Foreskin fibroblast (primary cell): ENCODE measurements at places on chromosomes 11 and 22.
A peak's percentile ranks its signal among the peaks of the same experiment; 100 is the strongest.

DNA sequence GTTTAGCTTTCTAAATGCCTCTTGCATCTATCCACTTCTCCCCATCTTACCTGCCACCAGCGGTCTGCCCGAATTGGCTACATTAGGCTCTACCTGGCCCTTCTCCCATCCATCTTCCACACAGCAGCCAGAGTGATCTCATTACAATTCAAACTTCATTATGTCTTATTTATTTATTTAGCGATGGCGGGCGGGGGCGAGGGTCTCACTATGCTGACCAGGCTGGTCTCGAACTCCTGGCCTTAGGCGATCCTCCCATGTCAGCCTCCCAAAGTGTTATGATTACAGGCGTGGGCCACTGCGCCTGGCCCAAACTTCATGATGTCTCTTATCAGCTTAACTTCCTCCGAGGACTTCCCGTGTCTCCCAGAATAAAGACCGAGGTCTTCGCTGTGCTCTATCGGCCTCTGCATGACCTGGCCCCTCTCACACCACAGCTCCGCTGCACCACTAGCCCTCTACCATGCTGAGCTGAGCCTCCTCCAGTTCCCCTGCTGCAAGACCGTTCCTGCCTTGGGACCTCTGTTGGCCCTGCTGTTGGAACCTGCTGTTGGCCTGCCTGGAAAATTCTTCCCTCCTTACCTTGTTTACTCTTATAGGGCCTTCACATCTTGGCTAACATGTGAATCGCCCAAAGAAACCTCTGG is 870 bp upstream of the CTTN start:
- peak; percentile 47 for DNase-seq

GRCh38 chr11:2121227-2122130 is 17.7 kb downstream of the IGF2 start:
- DNase-seq: no peak

GRCh38 chr11:45319077-45319476 is 32.9 kb upstream of the SYT13 start:
- no peak for DNase-seq

DNA sequence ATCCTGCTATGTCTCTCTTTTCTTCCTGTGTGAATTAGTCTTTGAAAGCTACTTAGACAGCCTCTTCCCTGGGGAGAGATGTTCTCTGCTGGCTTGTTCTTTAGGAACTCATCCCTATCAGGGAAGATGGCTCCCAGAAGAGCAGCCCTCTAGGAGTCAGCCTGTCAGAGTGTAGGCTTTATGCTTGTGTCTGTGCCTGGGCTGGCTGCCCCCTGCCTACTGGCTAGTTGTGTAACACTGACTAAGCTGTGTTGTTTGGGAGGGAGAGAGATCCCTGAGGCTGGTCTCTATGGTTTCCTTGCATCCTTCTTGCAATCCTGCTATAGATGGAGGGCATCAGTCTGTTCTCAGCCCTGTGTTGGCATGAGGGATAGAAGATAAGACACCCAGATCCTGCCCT is 112.2 kb downstream of the STIM1 start:
- DNase-seq: no peak

DNA sequence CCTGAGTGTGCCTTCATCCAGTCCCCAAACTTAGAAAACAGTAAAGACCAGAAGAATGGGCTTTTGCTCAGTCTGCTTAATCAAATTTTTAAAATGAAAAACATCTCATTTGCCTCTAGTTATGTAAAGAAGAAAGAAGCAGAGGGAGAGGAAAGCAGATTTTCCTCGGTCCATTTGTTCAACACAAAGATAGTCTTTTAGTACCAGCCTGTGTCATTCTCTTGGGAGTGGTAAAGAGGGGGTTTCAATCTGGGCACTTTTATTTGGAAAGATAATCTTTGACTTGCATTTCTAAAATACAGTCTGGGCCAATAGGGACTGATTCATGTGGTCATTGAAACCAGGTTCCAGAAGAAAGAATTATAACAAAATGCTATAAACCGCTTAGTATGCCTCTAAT is 29.5 kb downstream of the KREMEN1 start:
- DNase-seq: no peak

GRCh38 chr11:115963156-115963555 is 458.9 kb upstream of the CADM1 start:
- DNase-seq: no peak

DNA sequence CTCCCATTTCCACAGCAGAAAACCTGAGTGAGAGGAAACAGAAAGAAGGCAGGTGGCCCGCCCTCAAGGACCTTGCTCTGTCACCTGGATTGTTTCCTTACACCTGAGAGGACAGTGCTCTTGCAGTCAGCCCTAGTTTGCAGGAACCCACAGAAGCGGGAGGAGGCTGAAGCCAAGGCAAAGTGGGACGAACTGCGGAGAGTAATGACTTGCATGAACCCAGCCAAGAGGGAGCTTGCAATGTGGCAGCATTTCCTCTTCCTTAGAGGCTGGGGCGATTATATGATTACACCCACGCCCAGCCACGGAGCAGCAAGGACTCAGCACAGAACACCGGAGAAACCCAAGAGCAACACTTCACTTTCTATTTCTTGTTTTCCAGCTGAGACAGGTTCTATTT is 102.6 kb downstream of the SPON1 start:
- no peak for DNase-seq

DNA sequence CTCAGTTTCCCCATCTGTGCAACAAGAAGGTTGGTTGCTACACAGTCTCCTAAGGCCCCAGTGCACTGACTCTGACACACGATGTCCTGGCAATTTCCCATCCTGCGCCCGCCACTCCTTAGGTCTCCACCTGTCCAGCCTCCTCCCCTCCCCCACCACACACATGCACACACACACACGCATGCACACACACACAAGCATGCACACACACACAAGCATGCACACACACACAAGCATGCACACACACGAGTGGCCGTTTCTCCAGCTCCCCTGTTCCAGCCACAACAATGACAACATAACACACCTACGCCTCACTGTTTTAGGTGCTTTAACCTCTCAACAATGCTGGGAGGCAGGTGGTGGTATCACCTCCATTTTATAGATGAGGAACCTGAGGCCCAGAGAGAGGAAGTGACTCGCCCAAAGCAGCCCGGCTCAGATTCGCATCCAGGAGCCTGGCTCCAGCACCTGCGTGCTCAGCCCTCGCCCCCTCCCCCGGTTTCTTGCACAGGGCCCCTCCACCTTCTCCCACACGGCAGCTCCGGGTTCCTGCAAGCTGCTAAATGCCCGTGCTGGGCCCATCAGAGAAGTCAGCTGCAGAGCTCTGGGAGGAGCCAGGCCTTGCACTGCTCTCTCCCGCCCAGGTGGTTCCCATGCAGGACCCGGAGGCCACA is 13.0 kb downstream of the CYTH4 start:
- DNase-seq: no peak

GRCh38 chr11:78415338-78415737 is 2.3 kb downstream of the GAB2 start:
- no peak for DNase-seq

- peak; percentile 93 for DNase-seq
Measured at GRCh38 chr22:36123673-36124630, 36.6 kb downstream of the APOL3 start.

DNA sequence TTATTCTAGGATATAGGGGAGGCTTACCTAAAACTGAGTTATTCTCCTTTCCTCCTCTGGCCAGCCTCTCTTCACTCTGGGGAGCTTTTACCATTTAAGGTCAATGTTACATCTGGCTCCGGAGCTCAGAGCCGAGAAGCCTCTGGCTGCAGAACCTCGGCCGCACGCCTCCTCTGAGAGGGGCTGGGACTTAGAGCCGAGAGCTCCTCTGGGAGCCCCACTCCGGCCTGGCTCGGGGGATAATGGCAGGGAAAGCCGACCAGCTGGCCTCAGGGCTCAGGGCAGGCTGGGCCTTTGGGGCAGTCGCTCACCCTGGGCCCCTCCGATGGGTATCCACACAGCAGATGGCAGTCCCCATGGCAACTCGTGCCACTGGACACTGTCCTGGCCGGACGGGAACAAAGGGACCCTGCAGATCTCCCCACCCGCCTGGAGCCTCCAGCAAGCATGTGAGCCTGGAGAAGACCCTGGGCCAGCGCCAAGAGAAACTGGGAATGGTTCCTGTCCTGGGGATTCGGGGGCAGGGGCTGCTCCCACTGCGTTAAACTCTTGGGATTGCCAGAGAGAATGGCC is at the start of gene IRAG1:
IRAG1 (minus strand) TSS at position 247 of the 573 bp plus-strand sequence; CDS start at position 94, 153 bp downstream.
- DNase-seq: peak; percentile 42

- DNase-seq: no peak
Measured at GRCh38 chr11:131413217-131413616, 42.8 kb downstream of the NTM start.
